ENCODE measurements at places on chromosomes 3 and 15.

- peak; percentile 55 for DNase-seq
These were observed 53.8 kb downstream of the SST start for GRCh38 chr3:187616307-187616972.

DNA sequence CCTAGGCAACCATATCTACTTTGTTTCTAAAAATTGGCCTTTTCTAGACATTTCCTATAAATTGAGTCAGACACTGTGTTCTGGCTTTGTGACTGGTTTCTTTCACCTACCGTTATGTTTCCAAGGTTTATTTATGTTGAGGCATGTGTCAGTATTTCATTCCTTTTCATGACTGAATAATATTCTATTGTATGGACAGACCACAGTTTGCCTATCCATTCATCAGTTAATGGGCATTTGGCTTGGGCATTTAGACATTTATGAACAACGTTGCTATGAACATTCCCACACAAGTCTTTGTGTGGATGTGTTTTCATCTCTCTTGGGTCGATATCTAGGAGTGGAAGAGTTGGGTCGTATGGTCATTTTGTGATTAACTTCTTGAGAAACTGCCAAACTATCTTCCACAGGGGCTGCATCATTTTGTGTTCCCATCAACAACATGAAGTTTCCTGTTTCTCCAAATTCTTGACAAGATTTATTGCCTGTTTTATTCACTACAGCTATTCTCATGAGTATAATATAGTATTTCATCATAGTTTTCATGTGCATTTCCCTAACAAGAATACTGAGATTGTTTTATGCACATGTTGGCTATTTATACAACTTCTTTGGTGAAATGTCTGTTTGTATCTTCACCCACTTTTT is 3.5 kb upstream of the EFCC1 start:
- DNase-seq, result no peak

DNA sequence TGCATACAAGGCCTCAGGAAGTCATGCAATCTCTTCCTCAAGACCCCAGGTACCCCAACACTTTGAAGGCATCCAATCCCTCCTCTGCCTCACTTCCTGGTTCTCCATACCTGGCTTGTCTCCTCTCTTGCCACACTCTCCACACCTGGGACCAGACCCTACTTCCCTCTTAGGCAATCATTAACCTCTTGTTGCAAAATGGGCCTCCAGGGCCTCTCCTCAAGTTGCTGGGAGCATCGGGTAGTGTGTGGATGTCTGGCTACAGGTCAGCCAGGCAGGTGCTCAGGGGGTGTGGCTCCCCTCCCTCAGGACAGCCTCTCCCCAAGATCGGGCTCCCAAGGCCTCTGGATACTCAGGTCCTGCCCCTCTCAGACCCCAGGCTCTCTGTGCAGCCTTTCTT is 8.6 kb downstream of the PLA2G4E start:
- DNase-seq, result no peak

DNA sequence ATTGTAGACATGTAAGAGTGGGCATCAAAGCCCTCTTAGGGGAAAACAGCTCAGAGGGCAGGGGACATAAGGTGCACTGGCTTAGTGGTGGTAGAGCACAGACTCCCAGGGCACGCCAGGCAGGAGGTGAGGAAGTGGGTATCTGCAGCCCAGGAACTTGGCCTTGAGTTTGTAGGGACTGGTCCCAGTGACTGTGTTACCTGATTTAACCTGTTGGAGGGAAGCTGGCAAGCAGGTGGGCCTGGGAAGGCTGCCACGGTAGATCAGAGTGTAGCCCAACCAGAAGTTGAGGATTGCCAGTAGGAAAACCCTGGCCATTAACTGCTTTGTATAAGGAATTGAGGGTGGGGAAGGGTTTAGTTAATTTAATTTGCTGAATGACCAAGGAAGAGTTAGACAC is 417.5 kb upstream of the C2CD4B start:
- DNase-seq, result no peak

DNA sequence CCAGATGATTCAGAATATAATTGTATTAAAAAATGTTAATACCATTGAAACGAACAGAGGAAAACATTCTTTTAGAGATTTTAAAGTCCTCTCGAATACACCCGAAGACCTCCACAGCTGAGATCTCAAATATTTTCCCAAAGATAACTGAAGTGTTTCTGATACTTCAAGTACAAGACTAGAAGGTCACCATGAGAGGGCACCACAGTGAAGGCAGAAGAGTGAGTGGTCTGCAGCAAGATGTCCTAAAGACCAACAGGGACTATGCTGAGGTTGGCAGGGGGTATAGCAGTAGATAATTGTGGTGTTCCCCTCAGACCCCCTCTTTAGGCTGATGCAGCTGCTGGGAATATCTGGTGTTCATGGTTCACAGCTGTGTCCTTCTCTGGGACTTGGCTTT is 156.5 kb downstream of the PDCD6IP start:
- no peak for DNase-seq

- no peak for DNase-seq
These were observed 42.0 kb downstream of the UMPS start for GRCh38 chr3:124772081-124772831.

- no peak for DNase-seq
These were observed 7.3 kb upstream of the RTP3 start for GRCh38 chr3:46490338-46491084.
